Cardiac septum (tissue), 1 donor: ENCODE measurements at places on chromosomes 6 and 20.

- no peak for DNase-seq
Observed at GRCh38 chr6:16546861-16547260, 214.4 kb downstream of the ATXN1 start.

DNA sequence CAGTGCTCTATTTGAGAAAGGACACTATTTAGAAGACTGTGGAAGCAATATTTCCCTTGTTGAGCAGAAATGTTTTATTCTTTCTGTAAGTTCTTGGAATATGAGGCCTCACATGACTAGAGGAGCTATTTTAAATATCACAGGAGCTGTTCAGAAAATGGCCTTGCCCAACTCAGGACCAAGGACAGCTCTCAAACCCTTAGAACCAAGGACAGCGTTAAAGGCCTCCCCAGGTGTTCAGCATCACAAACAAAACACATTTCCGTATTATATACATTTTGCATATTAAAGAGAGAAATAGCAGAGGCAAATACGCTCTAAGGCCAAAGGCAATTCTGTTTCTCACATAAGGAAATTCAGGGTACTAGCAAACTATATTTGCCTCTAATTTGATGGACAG, 631.4 kb downstream of the CDH26 start:
- DNase-seq, result no peak

- no peak for DNase-seq
Observed at GRCh38 chr6:157267654-157268053, 55.7 kb downstream of the TMEM242 start.

- no peak for DNase-seq
Observed at GRCh38 chr20:39549733-39550132, 587.6 kb downstream of the DHX35 start.

DNA sequence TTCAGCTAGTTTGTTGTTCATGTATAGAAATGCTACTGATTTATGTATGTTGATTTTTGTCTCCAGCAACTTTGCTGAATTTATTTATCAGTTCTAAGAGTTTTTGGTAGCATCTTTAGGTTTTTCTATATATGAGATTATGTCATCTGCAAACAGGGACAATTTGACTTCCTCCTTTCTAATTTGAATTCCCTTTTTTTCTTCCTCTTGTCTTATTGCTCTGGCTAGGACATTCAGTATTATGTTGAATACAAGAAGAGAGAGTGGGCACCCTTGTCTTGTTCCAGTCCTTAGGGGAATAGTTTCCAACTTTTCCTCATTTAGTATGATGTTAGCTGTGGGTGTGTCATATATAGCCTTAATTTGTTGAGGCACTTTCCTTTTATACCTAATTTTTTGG, 58.2 kb downstream of the CDH26 start:
- no peak for DNase-seq

DNA sequence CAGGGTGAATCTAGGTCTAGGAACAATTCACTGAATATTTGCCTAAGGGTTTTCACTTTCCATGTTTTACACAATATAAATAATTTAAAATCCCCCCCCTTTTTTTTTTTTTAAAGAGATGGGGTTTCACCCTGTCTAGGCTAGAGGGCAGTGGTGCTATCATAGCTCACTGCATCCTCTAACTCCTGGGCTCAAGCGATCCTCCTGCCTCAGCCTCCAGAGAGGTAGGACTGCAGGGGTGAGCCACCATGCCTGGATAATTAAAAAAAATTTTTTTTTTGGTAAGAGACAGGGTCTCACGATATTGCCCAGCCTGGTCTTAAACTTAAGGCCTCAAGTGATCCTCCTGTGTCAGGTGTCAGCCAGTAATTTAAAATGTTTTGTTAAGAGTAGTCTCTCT, 17.8 kb downstream of the QKI start:
- DNase-seq, result no peak

DNA sequence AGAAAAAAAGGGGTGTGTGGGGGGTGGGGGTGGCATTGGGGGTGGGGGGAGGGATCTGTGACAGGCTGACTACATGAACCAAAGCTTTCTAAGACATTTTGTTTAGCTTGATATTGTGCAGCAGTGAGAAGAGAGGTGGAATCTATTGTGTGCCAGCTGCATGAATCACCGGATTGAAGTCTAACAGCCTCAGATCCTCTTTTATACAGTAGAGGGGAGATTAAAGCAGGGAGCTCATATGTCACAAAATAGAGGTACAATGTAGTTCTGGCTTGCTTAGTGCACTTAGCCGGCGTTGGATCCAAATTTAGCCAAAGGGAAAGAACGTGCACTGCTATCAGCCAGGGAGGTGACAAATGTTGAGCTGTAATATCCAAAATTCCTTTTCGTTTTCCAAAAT, 404.2 kb upstream of the CITED2 start:
- DNase-seq, result no peak

GRCh38 chr20:24492031-24492607, 22.7 kb downstream of the SYNDIG1 start:
- no peak for DNase-seq
